Cardiac atrium fibroblast (primary cell): ENCODE measurements at places on chromosomes 1 and 21. TPM values are rescaled to one million over a fixed set of nuclear protein-coding genes. Genes with fewer than 3 reads are reported as not detected.

The STYXL2 gene
- total RNA-seq: not detected in 2 replicates

The ASCL5 gene
- total RNA-seq: not detected in 2 replicates

The LDLRAD1 gene
- total RNA-seq: not detected in 2 replicates

The PROK1 gene
- total RNA-seq: not detected in 2 replicates

The TMPRSS2 gene
- total RNA-seq: not detected in 2 replicates

The S100A5 gene
- total RNA-seq: not detected in 2 replicates

The GNPAT gene
- total RNA-seq: 31.3 and 33.0 TPM in 2 replicates

The PRDM16 gene
- 0.81 and 4.2 TPM in 2 replicates for total RNA-seq

The S100A10 gene
- 247 and 259 TPM in 2 replicates for total RNA-seq

The CD1B gene
- total RNA-seq: not detected in 2 replicates

The ARTN gene
- total RNA-seq: not detected in 2 replicates

The TMEM82 gene
- total RNA-seq: not detected in 2 replicates

The MNDA gene
- not detected in 2 replicates for total RNA-seq

The TMOD4 gene
- total RNA-seq: not detected in 2 replicates

The FCRL4 gene
- total RNA-seq: not detected in 2 replicates

The F3 gene
- 6.7 and 18.6 TPM in 2 replicates for total RNA-seq

The SLC44A5 gene
- total RNA-seq: 0.18 TPM in 1 of 2 replicates, not detected in the other

The NENF gene
- total RNA-seq: 31.3 and 48.2 TPM in 2 replicates

The S100A9 gene
- not detected in 2 replicates for total RNA-seq

The BACE2 gene
- 24.6 and 34.2 TPM in 2 replicates for total RNA-seq

The RBM11 gene
- not detected in 2 replicates for total RNA-seq

The LORICRIN gene
- total RNA-seq: not detected in 2 replicates

The TDRD10 gene
- total RNA-seq: 0.54 TPM in 1 of 2 replicates, not detected in the other

The GFI1 gene
- 0.72 TPM in 1 of 2 replicates, not detected in the other for total RNA-seq

The VCAM1 gene
- total RNA-seq: 0.18 and 6.0 TPM in 2 replicates

The ERICH3 gene
- not detected in 2 replicates for total RNA-seq

The CHIA gene
- not detected in 2 replicates for total RNA-seq

The SPATA21 gene
- not detected in 2 replicates for total RNA-seq

The NDC1 gene
- total RNA-seq: 9.1 and 12.6 TPM in 2 replicates

The KIF21B gene
- under 0.01 and 0.16 TPM in 2 replicates for total RNA-seq

The JAM2 gene
- 0.54 and 0.65 TPM in 2 replicates for total RNA-seq

The UTP11 gene
- 30.1 and 37.6 TPM in 2 replicates for total RNA-seq

The WNT2B gene
- 0.18 and 1.3 TPM in 2 replicates for total RNA-seq

The RABIF gene
- total RNA-seq: 2.3 and 5.3 TPM in 2 replicates

The BGLAP gene
- 1.4 TPM in 1 of 2 replicates, not detected in the other for total RNA-seq

The ATPAF1 gene
- total RNA-seq: 33.5 and 38.5 TPM in 2 replicates

The C1orf185 gene
- not detected in 2 replicates for total RNA-seq

The PAPPA2 gene
- 2.5 and 4.1 TPM in 2 replicates for total RNA-seq

The SLFNL1 gene
- 0.16 and 0.90 TPM in 2 replicates for total RNA-seq

The ANKRD35 gene
- total RNA-seq: 1.1 and 1.3 TPM in 2 replicates

The APCS gene
- total RNA-seq: not detected in 2 replicates

The EPHA8 gene
- total RNA-seq: not detected in 2 replicates

The FMO3 gene
- 1.1 and 1.3 TPM in 2 replicates for total RNA-seq

The ZC3H11A gene
- 50.0 and 75.2 TPM in 2 replicates for total RNA-seq

The TCP10L gene
- not detected in 2 replicates for total RNA-seq

The PGD gene
- total RNA-seq: 168 and 291 TPM in 2 replicates

The FMN2 gene
- total RNA-seq: 0.32 TPM in 1 of 2 replicates, not detected in the other
